Activated T-cell treated with anti-CD3 and anti-CD28 coated beads, Interleukin-2, amount 50 U/mL, for 48 hours (primary cell): ENCODE measurements at places on chromosomes 2 and 18.

GRCh38 chr2:123958011-123958410 is 67.1 kb upstream of the CNTNAP5 start:
- no peak for DNase-seq

DNA sequence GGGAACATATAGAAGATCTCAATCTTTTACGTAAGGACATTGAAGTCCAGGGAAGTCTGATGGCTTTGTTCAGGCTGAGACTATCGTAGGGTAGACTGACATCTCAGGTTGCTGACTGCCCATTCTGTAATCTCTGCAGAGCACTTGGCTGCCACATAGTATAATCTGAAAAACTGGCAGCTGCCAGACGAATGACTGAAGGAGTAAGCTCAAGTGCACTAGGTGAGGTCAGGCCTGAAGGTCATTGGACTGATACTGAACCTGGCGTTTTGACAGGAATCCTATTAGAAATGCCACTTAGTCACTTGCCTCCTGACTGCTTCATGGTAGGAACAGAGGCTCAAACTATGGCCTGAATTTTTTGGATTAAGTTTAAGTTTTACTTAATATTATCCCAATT is 23.5 kb downstream of the GPD2 start:
- DNase-seq, result no peak

- no peak for DNase-seq
These were observed 112.2 kb upstream of the NCKAP5 start for GRCh38 chr2:133680343-133681049.

DNA sequence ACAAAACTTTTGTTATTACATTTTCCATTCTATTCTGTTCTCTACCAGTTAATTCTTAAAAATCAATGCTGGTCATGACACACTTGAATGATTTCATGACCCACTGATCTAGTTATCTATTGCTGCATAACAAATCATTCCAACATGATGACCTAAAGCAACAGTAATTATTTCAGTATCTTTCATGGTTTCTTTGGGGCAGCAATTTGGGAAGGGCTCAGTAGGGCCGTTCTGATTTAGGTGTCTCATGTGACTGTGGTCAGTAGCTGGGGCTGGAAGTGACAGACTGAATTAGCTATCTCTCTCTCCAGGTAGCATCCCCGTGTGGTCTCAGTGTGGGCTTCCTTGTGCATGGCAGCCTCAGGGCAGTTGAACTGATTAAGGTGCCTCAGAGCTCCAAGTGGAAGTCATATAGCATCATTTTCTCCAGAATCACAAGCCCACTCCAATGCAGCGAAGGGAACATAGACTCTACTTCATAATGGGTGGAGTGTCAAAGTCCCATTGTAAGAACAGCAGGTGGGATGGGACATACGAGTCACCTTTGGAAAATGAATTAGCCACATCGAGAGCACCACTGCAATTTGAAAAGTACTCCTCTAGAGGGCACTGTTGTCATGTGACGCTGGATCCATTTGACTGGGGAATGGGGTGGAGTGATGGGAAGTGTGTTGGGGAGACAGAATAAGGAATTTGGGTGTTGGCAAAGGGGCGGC is 39.1 kb upstream of the FAM136A start:
- peak; percentile 51 for DNase-seq

- no peak for DNase-seq
These were observed 1432.0 kb downstream of the DPP10 start for GRCh38 chr2:115874427-115874826.

DNA sequence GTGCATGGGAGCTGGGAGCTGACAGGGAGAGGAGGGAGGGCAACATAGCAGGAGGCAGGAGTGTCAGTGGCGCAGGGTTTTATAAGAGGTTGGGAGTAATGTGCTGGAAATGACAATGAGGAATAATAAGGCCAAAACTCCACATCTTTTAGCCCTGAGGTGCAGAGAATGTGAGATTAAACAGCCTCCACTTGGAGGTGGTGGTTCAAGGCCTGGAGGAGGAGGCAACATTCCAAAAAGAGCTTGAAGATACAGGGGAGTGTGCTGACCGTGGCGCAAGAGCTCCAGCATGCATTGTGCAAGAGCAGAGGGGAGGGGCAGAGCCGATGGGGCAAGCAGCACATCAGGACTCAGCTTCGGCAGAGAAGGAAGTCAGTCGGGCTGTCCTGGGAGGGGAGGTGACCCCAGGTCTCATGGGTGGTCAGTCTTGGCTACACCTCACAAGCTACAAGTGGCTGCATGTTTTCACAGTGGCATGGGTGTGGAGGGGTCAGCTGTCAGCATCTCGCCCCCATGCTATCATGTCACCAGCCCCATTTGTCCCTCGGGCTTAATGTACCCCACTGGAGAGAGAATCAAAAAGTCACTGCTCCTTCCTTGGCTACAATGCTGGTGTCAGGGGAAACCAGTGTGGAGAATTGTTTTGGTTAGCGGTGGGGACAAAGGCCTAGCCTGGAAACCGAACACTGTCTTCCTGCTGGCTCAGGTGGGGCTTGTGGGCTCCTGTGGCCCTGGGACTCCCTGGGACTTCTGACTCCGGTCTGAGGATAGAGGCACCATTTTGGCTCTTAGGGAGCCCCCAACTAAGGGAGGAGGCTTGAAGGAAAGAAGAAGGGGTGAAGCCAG is 208.0 kb downstream of the ZFP36L2 start:
- DNase-seq, result no peak

DNA sequence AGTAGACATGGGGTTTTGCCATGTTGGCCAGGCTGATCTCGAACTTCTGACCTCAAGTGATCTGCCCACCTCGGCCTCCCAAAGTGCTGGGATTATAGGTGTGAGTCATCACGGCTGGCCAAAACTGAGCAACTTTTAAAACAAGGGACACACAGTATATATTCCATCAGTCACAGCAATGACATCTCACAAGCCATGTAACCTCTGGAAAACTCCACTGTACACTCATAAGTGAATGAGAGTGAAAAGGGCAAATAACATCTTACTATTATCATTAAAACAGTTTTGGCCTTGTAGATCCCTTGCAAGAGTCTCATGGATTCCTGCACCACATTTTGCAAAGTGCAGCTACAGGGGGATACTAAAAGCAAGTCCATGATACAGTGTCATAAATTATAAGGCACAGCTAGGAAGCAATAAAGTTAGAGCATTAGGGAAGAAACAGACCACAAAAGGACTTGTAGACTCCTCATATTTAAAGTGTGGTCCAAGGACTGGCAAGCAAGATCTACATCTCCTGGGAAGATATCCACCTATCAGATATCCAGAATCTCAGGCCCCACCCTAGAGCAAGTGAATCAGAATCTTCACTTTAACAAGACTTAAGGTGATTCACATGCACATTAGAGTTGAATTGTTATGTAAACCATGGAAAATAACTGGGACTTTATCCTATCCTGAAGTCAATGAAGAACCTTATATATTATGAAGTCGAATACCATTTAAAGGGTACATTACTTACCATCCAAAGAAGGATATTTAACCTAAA is 5.7 kb downstream of the SMC6 start:
- DNase-seq, result no peak

- no peak for DNase-seq
These were observed 150.3 kb upstream of the NDUFV2 start for GRCh38 chr18:8952174-8952573.

GRCh38 chr2:16784652-16785051 is 119.0 kb upstream of the CYRIA start:
- DNase-seq, result no peak

- DNase-seq, result no peak
These were observed 10.5 kb downstream of the GLI2 start for GRCh38 chr2:120746144-120746543.

GRCh38 chr2:122236925-122237324 is 481.5 kb downstream of the TSN start:
- DNase-seq, result no peak

GRCh38 chr2:80852079-80852807 is 547.7 kb upstream of the LRRTM1 start:
- no peak for DNase-seq

DNA sequence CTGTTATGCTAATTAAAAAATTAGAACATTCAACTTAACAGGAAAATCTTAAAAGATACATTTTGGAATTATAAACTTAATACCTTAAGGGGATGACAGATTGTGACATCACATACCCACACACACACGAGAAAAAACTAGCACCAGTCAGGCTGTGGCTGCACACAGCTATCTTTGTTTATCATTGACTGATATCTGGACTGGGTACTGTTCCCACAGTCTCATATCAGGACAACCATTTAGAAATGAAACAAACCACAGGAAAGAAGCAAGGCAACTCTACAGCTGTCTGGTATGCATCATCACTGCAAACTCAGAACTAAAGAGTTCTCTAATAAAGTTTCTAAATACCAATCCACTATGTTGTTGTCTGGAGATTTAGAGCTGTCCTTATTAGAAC is 210.9 kb upstream of the SMAD7 start:
- DNase-seq, result peak; percentile 40

- no peak for DNase-seq
These were observed 1.3 kb upstream of the BAZ2B start for GRCh38 chr2:159617646-159618045.

DNA sequence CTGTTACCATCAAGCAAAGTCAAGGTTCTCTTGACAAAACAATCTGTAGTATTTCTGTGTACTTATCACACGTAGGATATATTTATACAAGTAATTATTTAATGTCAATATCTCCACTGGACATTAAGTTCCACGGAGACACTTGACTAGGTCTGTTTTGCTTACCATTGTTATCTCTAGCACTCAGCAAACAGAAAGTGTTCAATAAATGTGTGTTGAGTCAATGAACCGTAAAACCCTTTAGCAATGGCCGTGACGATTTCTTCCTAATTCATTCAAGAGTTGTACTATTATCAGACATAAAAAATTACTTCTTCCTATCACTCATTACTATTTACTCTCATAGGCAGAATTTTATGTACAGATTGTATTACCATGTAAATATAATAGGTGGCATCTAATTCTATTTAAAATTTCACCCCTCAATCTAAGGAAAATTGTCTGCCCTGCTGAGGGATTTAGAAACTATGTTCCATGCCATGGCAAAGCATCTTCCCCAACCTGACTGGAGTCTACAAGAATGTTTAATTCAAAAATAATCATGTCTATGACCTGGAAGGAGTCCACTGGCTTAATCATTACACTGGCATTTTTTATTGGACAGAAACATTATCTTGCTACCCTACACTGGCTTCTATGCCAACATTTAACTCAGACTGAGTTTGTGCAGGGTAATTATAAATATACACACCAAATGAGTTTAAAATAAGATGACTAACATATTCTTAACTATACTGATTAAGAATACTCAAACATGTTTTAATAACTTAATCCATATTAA is 301.9 kb downstream of the ZEB2 start:
- DNase-seq, result no peak

- peak; percentile 1 for DNase-seq
These were observed 3.7 kb downstream of the ANKRD53 start for GRCh38 chr2:70981866-70982810.

GRCh38 chr2:217667512-217667911 is 335.3 kb downstream of the TNS1 start:
- DNase-seq, result no peak

DNA sequence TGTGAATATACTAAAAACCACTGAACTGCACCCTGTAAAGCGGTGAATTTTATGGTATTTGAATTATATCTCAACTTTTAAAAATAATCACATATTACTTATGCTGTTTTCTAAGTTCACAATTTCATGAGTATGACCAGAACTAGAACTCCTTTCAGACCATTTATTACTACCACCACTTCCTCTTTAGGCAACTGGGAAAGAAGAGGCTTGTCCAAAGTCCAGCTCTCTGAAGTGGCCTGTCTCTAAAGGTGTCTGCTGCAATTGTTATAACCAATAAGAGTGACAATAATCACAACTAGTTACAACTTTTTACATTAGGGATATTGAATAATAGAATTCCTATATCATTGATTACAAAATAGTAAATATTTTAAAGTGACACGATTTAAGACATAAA is 267.9 kb upstream of the PIK3C3 start:
- no peak for DNase-seq

DNA sequence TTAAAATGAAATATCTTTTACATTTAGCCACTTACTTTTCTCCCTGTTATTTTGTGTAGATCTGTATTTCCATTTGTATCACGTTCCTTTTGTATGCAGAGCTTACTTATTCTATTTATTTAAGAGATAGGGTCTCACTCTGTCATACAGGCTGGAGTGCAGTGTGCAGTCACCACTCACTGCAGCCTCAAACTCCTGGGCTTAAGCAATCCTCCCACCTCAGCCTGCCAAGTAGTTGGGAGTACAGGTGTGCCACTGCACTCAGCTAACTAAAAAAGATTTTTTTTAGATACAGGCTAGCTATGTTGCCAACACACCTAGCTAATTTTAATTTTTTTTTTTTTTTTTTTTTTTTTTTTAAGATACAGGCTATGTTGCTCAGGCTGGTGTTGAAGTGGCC is 10.9 kb downstream of the PTPN18 start:
- no peak for DNase-seq

- no peak for DNase-seq
These were observed 131.1 kb upstream of the RIOK3 start for GRCh38 chr18:23321996-23322395.

DNA sequence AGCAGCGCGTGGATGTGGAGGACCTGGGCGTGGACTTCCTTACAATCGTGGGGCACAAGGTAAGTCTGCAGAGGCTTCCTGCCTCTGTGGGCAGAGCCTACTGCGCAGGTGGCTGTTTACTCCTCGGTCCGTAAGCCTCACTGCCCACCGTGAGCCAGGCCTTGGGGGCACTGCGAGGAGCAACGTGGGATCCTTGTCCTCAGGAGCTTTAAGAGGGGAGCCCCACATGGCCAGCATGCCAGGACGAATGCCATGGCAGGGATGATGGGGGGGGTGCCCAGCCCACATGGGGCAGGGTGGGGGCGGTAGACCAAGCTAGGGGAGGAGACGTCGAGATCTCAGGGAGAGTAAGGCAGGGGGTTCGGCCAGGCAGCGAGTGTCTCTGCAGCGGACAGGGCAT is 18.0 kb upstream of the ESPNL start:
- no peak for DNase-seq

GRCh38 chr2:106831816-106832569 is 54.0 kb downstream of the ST6GAL2 start:
- no peak for DNase-seq

DNA sequence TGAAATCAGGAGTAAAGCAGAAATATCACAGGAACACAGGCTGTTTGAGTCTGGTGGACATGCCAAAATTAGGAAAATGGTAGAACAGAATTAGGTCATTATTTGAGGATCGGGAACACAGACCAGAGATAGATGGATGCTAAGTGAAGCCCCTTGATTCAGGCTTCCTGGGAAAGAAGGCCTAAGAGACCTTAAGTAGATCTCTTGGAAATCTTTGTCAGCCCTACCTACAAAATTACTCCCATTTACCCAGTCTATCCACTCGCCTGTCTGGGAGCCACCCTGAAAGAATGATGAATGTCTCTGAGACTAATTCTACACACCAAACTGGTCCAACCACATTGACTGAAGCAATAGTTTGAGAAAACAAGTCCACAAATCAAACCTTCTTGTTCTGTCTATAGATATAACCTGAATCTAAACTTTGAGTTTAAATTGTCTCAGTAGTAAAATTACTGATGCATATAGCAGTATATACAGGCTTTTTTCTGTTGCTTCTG is 36.6 kb upstream of the TANK start:
- DNase-seq, result no peak

- DNase-seq, result no peak
These were observed 119.2 kb upstream of the CCDC68 start for GRCh38 chr18:55078303-55078932.

- DNase-seq, result no peak
These were observed 3.7 kb upstream of the ESPNL start for GRCh38 chr2:238096311-238097011.
